B cell (primary cell): ENCODE measurements at places on chromosomes 12 and 14.

DNA sequence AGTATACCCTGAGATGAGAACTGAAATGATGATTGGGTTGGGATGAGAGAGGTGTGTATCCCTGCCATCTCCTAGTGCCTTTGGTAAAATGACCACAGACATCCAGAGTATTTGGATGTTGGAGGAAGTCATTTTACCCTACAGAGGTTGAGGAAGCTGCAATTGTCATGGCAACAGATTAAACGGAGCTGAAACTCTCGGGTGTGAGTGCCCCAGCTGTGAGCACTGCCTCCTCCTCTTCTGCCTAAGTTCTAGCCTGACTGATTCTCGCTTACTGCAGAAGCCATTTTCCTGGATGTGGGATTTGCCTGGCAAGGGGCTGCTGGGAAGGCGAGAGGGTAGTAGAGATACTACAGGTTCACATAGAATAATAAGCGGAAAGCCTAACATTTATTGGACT is 10.3 kb upstream of the PPP4R4 start:
- DNase-seq, result no peak

DNA sequence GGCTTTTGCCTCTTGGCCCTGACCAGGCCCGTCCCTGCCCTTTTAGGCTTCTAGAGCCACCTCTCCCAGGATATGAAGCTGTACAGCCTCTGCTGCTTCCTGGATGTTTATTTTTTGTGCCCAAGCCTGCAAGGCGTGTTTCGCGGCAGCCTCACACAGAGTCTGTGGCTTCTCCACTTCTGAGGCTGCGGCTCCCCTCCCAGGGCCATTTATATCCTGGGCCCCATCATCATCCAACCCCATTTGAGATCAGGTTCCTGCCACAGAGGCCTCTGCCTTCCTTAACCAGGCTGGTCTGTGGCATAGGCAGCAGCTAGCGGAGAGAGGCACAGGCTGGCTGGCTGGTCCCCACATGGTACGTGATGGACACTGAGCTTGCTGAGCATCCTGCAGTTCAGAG is 114.1 kb upstream of the PWP1 start:
- DNase-seq, result no peak

DNA sequence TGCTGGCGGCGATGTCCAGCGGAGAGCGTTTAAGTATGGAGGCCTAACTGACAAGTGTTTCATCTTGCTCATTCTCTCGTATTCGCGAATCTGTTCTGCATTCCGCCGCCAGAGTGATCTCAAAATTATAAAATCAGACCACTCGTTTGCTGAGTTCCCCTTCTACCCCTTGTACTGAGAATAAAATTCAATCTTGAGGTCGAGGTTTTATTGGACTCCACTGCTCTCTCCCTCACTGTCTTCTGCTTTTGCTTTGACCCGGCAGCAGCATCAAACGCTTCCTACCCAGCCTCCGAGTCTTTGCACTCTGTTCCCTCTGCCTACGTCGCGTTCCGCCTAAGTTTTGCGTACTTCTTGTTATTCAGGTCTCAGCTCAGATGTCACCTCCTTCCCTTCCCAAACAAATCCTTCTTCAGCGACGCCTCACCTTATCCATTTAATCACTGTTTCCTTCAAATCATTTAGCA is 462 bp downstream of the KNTC1 start:
- peak; percentile 66 for DNase-seq

DNA sequence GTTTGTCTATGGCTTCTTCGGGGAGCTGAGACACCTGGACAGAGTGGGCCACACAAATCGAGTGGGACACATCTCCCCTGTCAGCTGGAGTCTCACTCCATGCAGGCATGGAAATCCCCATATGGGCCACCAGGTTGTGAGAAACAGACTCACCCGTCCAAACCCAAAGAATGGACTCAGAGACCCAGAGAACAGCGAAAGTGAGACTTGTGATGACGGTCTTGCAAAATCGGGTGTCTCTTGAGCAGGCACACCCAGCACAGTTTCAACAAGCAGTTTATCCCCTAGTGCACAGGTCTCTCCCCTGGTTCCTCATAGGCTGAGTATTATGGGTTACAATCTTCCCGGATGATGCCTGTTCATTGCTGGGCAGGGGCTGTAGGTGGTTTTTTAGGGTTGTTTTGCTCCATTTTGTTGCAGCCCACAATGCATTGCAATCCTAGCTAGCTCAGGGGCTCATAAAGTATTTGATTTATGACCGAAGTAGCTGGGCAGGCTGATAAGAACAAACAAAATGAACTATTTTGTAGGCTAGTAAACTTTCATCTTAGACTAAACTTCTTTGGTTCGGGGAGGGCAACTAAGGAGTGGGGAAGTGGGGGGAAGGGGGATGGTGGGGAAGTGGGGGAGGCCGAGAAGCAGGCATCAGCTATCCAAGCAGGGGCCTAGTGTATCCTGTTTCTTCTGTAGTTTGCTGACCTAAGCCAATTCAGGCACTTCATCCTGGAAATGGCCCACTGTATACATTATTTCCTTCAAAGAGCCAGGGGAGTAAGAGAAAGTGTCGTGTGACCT is 45.3 kb downstream of the IQSEC3 start:
- no peak for DNase-seq

DNA sequence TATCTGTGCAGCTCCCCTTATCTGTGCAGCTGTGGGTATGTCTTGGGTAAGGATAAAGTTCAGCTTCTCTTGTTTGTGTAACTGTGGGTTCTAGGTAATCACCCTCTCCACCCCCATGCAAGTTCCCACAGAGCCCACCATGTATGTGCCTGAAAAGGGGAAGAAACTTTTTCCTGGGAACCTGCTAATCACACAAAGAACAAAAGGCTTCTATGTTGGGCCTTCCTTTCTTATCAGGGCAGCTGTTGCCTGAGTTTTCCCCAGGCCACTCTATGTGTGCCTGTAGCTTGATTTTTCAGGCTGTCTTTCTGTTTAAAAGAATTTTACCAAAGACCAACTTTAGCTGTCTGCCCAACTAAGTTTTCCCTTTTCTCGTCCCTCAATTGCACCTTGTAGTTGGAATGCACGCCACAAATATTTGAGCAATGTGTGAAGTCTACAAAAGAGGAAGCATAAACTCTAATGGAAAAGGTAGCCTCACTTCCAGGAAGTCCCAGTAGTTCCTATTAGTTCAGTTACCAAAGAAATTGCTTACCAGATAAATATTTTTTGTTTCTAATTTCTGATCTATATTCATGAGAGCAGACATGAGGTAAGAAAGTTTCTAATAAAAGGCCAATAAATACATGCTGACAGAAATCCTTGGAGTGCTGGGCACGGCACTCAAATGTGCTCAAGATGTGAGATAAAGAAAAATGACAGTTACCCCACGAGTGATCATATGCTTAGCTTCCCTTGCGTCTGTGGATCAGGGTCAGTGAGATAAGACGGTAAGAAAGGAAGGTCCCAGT is 2.7 kb upstream of the GALC start:
- no peak for DNase-seq

DNA sequence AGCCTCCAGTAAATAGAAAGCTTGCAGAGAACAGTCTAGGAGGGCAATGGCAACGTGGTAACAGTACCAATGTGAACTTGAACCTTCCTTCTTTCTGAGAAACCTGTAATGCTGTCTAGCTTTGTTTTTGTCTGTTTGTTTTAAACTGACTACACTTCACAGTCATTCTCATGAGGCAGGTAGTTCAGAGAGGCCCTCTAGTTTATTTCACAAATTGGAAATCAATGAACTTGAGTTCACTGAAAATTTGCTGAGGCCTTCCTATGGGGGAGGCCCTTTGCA is 2.9 kb upstream of the ATP2A2 start:
- DNase-seq, result no peak

DNA sequence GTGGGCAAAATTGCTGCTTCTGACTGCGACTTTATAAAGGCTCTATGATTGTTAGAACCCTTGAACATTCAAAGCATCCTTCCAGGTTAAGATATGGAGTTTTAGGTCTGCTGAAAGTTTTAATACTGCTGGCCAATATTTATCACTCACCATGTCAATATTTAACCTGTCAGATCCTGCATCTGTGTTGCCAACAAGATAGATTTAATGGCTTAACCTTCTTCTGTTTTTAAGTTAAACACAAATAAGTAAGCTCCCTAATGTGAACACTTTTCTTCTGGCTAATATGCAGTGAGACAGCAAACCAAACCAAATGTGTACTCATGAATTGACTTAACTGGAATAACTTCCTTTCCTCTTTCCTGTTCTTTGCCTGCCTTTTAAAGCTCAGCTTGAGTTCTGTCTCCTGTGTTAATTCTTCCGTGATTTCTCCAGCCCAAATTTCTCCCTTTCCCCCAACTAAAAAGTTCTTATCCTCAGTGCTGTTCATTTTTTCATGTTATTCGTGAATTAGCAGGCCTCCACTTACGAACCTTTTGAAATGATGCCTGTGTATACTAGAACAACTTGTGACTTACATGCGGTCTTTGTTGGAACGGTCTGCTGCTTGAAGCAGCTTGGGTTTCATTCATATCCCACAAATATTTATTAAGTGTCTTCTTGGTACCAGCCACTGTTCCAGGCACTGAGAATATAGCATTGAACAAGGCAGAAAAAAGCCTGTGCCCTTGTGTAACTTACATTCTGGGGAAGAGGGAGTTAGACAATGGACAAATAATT is 9.1 kb downstream of the FBXW8 start:
- no peak for DNase-seq

DNA sequence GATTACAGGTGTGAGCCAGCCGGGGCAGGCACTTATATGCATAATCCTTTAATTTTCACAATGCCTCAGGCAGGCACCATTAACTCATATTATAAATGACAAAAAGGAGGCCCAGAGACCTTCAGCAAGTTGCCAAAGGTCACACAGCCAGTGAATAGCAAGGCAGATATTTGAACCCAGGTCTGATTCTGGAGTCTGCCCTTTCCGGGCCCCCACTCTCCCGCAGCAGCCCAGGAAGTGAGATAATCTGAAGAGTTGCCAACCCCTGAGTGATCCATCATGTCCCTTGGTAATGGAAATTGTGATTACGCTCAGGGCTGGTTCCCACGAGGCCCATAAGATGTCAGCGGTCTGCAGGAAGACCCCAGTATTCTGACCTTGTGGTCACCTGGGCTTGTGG is 95.3 kb upstream of the MED13L start:
- no peak for DNase-seq

GRCh38 chr12:125181107-125181506 is 115.9 kb downstream of the AACS start:
- no peak for DNase-seq

DNA sequence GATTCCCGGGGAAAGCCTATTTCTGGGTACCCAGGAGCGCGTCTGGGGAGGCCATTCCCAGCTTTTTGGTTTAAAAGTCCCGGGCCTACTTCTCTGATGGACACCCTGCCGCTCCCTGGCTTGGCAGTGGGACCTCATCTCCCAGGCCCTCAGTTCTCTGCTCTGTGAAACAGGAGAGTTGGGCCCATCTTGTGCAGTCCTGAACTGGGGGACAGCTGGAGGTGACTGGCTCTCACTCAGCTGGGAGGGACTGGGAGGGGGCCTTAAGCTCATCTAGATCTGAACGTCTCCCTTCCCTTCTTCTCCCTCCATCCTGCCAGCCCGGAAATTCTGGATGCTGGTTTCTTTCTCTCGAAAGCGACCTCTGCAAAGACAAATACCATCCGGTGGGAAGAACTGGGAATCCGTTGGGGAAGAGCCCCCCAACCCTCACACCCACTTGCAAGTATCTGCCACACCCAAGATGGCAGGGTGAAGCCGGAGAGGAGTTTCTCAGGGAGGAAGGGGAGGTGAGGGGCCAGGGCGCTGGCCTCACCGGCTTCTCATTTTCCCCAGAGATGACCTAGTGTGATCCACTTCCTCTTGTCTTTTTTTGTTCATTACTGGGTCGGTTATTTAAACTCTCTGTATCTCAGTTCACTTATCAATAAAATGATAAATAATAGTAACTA is 1.4 kb downstream of the RIN3 start:
- DNase-seq, result no peak

DNA sequence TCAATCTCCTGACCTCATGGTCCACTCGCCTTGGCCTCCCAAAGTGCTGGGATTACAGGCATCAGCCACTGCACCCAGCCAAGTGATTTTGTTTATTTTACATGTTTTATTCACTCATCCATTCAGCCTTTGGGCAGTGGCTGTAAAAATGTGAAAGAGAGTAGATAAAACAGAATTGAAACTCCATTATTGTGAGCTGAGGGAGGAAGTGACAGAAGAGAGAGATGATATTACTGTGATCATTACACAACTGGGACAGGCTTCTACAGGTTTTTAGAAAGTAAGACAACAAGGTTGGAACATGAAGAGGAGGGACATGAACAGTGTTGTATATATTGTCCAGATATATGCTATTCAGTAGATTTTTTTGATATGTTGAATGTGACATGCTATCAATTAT is 25.0 kb downstream of the CREBL2 start:
- peak; percentile 16 for DNase-seq

GRCh38 chr14:81392976-81393643 is 7.0 kb downstream of the STON2 start:
- DNase-seq, result no peak

GRCh38 chr12:24921251-24922038 is 27.5 kb downstream of the BCAT1 start:
- DNase-seq, result no peak

DNA sequence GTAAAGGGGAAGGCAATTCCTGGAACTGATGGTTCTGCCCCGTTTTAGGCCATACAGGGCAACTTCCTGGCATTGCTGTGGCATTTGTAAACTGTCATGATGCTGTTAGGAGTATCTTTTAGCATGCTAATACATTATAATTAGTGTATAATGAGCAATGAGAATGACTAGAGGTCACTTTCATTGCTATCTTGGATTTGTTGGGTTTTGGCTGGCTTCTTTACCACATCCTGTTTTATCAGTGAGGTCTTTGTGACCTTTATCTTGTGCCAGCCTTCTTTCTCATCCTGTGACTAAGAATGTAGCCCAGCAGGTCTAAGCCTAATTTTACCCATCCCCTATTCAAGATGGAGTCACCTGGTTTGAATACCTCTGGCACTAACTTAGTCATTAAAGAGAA is 51.2 kb downstream of the TESPA1 start:
- no peak for DNase-seq

DNA sequence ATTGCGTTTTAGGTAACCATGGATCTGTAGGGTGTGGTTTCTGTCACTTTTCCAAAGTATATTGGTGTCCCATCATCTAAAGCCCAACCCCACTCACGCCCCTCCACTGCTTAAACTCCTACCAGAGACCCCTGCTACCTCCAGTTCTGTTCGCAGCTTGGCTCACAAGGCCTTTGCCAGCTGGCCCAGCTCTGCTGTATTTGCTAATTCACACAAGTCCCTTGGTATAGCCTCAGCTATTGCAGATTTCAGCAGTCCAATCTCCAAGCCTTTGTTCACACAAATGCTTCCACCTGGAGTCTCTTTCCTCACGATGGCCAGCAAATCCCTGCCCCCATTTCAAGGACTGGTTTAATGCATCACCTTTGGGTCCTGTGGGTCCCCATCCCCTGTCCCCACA is 24.2 kb downstream of the ISCA2 start:
- DNase-seq, result no peak

- no peak for DNase-seq
Measured at GRCh38 chr12:101857043-101857558, 20.3 kb upstream of the DRAM1 start.

- DNase-seq, result no peak
Measured at GRCh38 chr14:90849787-90850444, 33.7 kb upstream of the TTC7B start.

GRCh38 chr14:30798516-30798915 is 75.8 kb upstream of the COCH start:
- no peak for DNase-seq
